ENCODE measurements at places on chromosomes 4 and X. TPM values are rescaled to one million over a fixed set of nuclear protein-coding genes. Genes with fewer than 3 reads are reported as not detected.

The CSN1S1 gene
- total RNA-seq, result not detected

The UGT8 gene
- 0.09 TPM for total RNA-seq

The SMR3B gene
- total RNA-seq, result not detected

The PDS5A gene
- 24.7 TPM for total RNA-seq

The MAP3K15 gene
- total RNA-seq, result 2.0 TPM
